ENCODE measurements at places on chromosomes 16 and 17.

- DNase-seq, result no peak
Measured at GRCh38 chr17:17675925-17676534, 5.2 kb upstream of the RAI1 start.

DNA sequence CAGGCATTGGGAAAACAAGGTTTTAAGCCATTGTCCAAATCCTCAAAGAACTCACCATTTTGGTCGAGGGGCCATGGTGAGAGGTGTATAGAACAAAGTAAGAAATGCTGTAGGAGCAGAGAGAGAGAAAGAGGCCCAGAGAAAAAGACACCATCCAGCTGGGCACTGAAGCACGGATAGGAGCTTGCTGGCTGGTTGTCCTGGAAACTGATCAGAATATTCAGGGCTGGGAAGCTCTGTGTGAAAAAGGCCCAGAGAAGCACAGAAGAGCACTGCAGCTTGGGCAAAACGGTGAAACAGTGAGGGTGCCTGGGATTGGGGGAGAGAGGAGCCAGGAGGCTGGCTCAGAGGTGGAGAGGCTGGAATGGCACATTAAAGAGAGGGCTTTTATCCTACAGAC lies 16.5 kb downstream of the HS3ST3B1 start:
- DNase-seq, result no peak

DNA sequence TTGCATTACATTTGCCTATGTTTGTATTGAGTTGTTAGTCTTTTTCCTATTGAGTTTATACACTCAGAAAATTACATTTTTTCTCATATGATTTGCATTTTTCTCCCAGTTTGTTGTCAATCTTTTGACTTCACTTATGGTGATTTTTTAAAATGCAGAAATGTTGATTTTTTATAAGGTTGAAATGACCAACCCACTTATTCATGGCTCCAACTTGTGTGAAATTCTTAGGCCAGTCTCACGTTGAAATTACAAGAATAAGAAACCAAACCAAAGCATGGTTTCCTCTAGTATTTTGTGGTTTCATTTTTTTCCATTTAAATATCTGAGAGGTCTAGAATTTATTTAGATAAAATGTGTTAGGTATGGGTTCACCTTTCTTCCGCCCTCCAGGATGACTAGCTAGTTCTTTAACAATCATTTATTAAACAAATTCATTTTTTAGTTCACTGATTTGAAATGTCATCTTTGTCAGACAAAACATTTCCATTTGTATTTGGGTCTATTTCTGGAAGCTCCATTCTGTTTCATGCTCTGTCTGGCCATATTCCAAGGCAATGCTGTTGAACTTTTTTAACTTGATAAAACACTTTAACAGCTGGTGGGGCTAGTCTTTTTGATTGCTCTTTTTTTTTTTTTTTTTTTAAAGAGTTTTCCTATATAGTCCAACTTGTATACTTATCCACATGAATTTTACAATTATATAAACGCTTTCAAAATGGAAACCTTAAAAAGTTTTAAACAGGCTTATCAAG lies 40.0 kb downstream of the FAM20A start:
- DNase-seq, result no peak

- DNase-seq, result peak; percentile 85
Measured at GRCh38 chr16:30407102-30407803, at the start of gene ZNF771. ZNF771 (plus strand) TSS chr16:30407606; CDS start chr16:30408054, 448 bp downstream.

GRCh38 chr16:85049706-85050305 lies 22.2 kb downstream of the KIAA0513 start:
- DNase-seq, result no peak

DNA sequence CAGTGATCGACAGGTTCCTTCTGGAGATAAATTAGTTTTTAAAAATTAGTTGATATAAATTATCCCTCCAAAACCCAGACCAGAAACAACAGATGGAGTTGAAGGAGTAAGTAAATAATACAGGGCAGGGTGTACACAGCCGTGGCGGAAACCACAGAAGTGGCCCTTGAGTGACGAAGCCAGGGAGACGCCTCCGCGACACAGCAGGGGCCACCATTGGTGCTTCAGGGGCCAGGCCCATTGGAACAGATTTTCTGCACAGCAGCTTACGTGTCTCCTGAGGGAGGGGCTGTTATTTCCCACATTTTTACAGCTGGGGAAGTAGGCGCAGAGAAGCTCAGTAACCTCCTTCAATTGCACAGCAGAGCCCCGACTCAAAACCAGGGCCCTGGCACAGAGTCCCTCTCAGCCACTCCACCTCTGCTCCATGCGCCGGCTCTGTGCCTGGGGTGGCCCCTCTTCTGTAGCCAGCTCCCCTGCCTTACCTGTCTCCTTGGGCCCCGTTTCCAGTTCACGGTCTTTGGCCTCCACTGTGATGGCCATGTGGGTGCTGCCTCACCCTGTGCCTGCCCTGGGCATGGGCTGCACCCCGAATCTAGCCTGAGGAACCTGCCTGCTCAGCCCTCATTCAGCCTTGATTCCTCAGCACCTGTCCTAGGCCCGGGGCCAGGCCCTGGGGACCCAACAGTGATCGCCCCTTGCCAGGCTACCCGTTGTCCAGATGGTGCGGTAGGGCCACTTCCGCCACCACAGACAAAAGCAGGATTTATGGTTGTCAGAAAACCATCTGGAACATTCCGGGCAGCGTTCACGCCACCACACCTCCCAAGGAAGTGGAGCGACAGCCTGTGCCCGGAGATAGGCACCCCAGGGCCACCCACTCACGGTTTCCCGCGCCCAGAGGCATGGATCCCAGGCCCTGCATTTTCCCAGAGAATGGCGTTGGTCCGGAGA lies 128.5 kb upstream of the GSE1 start:
- DNase-seq, result peak; percentile 80

- peak; percentile 67 for DNase-seq
Measured at GRCh38 chr17:80845069-80845862, 146.4 kb upstream of the CHMP6 start.

DNA sequence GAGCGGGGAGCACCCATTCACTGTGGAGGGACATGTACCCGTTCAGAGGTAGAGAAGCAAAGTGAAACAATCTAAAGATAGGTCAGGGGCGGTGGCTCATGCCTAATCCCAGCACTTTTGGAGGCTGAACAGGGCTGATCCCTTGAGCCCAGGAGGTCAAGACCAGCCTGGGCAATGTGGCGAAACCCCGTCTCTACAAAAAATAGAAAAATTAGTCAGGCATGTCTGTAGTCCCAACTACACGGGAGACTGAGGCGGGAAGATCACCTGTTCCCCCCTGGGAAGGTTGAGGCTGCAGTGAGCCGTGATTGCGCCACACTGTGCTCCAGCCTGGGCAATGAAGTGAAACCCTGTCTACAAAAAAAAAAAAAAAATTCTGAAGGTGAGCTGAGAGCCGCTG lies 21.7 kb downstream of the MYL4 start:
- no peak for DNase-seq

GRCh38 chr17:36614081-36614480 lies 12.7 kb downstream of the MRM1 start:
- no peak for DNase-seq

GRCh38 chr17:56678249-56679114 lies 85.0 kb downstream of the NOG start:
- DNase-seq, result peak; percentile 61

GRCh38 chr17:45135192-45135977 lies at the start of gene ACBD4:
ACBD4 (plus strand) TSS chr17:45135687; CDS start chr17:45136145, 458 bp downstream.
- peak; percentile 97 for DNase-seq

DNA sequence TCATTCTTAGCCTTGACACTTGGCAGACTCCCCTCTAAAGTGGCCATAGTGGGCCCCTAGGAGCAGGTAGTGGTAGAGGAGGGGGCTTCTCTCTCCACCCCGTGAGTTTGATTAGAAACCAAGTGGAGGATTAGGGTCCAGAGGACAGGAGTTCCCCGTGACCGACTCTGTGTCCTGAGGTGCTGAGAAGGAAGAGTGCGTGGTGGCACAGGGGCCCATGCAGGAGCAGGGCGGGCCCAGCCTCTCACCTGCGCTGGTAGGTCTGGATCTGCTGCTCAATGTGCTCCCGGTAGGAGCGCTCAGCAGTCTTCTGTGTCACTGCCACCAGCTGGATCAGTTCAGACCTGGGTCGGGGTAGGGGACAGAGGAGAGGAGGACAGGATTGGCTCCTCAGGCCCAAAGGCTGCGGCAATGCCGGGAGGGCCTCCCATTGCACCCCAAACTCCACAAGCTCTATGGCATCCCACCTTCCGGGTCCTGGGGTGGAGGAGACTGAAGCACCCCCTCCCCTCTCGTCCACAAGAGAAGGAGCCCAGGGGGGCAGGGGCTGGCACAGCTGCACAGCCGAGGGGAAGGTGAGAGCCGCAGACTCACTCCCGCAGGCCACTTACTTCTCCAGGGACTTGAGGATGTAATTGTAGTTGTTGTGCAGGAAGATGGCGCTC lies 6.2 kb downstream of the ZACN start:
- no peak for DNase-seq

DNA sequence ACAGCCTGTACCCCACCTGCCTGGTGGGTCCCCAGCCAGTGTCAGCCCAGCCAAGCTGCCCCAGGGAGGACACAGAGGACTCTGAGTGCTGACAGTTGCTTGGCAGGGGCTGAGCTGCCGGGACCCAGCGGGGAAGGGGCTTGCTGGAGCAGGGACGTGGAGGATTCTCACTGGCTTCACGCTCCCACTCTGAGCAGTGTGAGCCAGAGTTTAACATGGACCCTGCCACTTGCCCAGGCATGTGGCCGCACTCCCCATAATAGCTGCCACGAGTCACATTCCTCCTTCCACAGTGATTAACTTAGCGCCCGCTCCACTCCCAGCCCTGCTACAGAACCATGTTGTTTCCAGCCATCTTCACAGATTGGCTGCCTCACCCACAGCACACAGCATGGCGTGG lies 31.2 kb downstream of the SREBF1 start:
- no peak for DNase-seq

GRCh38 chr17:2798678-2799077 lies 2.4 kb downstream of the RAP1GAP2 start:
- DNase-seq, result no peak

- DNase-seq, result no peak
Measured at GRCh38 chr16:88662222-88662842, 559 bp downstream of the MVD start.

DNA sequence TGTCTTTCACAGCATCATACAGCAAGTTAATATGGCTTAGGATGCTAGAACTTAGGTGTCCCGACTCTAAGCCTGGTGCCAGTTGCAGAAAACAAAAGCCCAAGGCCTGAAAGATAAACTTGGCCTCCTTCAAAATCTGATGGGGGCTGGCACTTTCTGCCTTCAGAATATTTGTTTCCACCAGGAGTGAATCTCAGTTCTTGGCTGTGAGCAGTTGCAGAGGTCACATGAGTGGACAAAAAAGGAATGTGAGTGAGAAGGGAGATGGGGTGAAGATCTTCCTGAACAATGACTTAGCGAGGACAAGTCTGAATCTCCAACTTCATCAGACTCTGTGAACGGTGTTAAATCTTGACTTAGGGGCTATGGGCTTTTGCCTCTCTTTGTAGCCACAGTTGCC lies 46.6 kb downstream of the HOXB1 start:
- no peak for DNase-seq

DNA sequence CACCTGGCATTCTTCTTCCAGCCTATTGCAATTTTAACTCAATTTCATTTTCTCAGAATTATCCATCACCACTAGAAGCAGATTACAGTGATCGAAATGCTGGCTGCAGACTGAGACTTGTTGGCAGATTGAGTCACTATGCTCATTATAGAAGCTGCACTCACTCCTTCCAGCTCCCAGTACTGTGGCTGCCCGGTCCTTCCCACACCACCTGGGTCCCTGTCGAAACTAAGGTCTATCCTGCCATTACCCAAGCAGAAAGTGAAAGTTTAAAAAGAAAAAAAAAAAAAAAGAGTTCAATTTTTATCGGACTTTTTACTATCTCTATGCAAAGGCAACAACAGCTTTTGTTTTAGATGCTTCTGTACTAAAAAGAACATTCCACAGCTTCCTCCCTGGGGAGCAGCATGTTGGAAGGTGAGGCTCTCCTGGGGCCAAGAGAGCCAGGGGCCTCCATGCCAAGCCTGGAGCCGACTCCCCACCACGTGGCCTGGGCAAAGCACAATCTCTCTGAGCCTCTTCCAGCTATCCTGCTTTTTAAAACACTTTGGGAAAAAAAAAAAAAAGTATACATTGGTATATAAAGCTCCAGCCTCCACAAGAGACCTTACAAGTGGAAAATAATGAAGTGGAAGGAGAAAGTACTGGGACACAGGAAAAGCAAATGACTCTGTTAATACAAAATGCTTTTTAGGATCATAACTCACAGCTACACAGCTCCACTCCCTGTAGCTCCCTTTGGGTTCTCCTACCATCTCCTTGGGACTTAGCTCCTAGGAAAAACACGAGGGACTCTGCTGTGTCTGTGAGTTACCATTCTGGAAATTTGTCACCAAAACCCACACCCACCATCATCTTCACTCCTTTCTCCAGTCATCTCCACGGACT lies 77.8 kb downstream of the USP31 start:
- no peak for DNase-seq

DNA sequence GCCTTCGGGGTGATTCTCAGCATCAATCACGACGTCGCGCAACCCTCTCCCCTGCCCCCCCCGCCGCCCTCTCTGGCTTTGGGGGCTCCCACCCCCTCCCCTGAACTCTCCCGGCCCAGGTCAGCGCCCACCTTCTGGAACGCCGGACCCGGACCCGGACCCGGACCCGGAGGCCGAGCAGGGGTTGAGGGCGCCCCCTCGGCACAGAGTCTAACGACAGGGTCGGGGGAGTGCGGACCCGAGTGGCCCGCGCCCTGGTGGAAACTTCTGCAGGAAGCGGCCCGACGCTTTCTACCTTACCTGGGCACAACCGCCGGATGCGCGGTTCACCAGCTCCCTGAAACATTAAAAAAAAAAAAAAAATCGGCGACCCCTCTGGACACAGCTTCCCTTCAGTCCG lies 16.2 kb downstream of the SALL1 start:
- no peak for DNase-seq

- DNase-seq, result no peak
Measured at GRCh38 chr17:44607836-44608690, 48.2 kb upstream of the MEIOC start.

DNA sequence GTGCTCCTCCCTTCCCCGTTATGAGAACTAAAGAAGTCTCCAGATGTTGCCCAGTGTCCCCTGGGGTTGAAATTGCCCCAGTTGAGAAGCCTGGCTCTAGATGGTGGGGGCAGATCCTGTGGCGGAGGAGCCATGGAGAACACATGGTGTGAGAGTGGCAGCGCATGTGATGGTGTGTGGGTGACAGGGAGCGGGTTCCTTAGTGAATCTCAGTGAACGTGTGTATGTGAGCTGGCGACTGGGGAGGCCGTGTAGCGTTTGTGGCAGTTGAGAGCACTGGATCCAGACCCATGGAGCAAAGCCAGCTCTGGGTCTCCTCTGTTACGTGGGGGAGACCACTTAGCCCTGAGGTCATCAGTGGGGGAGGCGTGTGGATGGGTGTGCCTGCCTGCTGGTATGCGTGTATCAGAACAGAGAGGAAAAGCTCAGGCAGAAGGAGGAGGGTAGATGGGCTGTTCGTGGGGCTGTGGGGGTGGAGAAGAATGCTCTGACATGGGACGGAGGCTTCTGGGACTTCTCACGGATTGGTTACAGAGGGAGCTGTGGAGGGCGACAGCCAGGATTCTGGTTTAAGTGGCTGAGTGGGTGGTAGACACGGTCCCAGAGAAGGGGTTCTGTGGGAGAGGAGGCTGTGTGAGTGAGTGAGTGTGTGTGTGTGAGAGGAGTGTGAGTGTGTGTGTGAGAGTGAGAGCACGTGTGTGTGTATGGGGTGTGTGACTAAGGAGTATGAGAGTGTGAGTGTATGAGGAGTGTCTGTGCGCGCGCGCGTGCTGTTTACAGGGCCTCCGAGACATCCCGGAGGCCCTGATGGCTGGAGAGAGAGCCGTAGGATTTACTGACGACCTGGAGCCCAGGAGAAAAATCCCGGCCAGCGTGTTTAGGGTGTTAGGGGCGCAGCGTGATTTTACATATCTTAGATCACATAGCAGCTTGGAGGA lies 193.8 kb downstream of the SNX29 start:
- no peak for DNase-seq

Measured in NCI-H2171 (cell line).